ENCODE measurements at places on chromosomes 16 and 17.

DNA sequence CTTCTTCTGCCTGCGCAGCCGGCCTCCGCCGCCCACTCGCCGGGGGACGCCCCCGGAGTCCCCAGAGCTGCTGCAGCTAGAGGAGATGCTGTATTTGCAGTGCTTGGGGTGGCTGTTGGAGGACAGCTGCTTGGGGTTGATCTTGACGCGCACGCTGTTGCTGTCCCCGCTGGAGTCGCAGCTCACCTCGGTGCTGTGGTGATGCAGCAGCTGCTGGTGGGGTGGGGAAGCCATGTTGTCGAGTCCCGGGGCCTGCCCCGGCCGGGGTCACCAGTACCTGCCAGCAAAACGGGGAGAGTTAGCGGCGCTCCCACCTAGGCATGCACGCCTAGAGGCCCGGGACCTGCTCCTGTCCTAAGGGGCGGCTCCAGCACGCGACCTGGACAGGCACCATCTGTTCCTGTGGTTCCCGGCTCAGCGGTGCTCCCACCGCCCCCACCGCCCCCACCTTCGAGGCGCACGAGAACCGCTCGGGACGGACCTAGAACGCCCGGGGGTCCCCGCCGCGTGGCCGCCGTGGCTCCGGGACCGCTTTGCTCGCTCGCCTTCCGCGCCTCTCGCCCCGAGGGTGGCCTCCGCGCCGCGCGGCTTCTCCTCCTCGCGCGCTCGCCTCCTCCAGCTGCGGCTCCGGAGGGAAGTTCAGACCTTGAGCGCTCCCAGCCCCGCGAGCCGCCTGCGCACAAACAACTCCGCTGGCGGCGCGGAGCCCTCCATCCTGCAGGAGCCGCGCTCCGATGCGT lies 863 bp downstream of the ADCY9 start:
- DNase-seq, result peak; percentile 31

DNA sequence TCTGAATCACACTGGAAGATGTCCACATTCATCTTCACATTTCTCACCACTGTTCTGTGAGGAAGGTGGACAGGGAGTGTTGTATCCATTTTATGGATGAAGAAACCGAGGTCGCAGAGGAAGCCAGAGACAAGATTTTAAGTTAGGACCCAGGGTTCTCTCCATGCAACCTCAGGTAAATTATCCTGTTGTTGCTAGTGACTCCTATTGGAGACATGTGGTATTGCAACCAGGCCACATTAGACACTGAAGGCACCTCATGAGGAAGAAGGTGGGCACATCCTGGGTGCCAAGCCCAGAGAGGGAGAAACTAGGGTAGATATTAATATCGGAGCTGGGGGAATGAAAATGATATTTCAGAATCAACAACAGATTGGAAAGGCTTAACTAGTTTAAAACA lies 8.5 kb upstream of the WNT9B start:
- DNase-seq, result no peak

DNA sequence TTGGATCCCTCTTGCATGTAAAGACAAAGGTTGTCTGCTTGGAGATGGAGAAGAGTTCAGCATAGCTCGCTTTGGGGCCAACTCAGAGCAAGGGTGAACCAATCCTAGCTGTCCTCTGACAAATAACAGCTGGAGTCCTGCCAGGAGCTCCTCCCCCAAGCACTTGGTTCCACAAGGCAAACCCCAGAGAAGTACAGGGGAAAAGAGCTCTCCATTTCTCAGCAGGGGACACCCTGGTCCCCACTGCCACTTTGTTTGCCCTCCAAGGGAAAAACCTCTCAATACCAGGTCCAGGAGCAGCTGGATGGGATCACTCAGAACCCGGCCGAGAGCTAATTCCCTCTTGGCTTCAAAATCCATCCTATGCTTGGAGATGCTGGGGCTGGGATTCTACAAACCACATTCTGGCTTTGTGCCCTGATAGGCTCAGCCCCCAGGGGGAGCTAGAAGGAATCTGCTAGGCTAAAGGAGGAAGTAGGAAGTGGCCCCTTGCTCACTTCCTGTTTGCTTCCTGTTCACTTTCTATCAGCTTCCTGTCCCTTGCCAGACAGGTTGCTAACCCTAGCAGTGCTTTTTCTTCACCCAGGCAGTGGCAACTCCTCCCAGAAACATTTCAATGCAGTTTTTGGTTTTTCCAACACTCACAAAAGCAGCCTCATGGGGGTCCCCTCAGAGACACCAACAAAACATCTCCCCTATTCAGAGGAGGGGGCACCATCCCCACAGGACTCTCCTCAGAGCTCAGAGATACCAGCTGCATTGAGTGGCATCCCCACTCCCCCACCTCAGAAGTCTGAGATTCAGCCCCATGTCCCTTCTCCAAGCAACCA lies 30.7 kb downstream of the CDRT4 start:
- DNase-seq, result no peak

- no peak for DNase-seq
These were observed 278.8 kb upstream of the C16orf82 start for GRCh38 chr16:26787924-26788323.

DNA sequence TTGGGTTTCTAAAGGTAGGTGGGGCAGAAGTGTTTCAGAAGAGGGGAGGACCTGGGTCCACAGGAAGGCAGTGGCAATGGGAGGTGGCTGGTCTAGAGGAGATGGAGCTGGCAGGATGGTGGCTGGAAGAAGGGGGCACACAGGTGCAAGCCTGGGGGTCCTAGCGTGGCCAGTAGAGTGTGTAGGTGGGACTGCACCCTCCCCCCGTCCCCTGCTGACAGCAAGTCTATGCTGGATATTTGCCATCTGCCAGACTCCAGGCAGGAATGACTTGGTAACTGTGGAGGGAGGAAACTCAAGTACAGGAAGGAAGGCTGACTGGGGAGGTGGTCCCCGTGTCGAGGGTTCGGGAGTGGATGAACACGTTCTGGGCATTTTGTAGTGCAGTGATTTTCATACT lies 8.6 kb downstream of the MED9 start:
- no peak for DNase-seq

GRCh38 chr17:64007838-64008282 lies 9.7 kb downstream of the PRR29 start:
- DNase-seq, result no peak

DNA sequence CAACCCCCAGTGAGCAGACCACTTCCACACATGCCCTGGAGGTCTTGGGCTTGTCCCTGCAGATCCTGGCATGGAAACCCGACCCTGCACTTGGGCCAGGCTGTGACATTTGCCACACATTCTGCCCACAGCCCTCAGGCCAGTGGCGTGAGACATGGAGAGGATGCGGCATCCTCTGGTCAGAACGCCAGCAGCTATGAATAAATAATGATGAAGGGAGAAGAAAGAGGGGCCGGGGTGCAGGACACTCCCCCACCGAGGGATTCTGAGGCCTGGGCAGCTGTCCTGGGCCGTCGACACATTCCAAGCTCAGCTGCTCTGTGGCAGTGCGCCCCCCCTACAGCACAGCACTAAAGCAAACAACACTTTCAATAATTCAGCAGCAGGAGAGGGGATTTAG lies 148.8 kb downstream of the ENGASE start:
- no peak for DNase-seq

GRCh38 chr17:54372069-54372749 lies 528.4 kb upstream of the TOM1L1 start:
- DNase-seq, result no peak

DNA sequence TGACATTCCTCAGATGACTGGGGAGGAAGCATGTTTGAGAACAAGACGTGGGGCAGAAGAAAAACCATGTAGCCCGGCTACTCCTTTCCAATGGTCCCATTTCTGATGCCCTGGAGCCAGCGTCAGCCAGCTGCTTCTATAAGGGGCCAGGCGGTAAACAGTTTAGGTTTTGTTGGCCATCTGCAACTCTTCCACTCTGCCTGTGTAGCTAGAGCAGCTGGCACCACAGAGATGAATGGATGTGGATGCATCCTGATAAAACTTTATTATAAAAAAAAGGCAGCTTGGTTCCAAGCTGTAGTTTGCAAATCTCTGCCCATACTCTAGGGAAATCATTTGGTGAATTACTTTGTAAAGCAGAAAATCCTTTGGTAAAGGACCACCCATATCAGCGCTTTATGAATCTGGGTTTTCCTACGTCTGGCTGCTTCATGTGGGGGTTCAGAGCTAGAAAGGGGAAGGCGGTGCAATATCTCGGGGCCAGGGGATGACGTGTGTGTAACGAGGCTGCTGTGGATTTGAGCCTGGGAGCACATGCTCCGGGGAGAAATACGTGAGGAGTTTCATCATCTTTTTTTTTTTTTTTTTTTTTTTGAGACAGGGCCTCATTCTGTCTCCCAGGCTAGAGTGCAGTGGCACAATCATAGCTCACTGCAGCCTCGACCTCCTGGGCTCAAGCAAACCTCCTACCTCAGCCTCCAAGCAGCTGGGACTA lies 3.4 kb upstream of the SRL start:
- no peak for DNase-seq

DNA sequence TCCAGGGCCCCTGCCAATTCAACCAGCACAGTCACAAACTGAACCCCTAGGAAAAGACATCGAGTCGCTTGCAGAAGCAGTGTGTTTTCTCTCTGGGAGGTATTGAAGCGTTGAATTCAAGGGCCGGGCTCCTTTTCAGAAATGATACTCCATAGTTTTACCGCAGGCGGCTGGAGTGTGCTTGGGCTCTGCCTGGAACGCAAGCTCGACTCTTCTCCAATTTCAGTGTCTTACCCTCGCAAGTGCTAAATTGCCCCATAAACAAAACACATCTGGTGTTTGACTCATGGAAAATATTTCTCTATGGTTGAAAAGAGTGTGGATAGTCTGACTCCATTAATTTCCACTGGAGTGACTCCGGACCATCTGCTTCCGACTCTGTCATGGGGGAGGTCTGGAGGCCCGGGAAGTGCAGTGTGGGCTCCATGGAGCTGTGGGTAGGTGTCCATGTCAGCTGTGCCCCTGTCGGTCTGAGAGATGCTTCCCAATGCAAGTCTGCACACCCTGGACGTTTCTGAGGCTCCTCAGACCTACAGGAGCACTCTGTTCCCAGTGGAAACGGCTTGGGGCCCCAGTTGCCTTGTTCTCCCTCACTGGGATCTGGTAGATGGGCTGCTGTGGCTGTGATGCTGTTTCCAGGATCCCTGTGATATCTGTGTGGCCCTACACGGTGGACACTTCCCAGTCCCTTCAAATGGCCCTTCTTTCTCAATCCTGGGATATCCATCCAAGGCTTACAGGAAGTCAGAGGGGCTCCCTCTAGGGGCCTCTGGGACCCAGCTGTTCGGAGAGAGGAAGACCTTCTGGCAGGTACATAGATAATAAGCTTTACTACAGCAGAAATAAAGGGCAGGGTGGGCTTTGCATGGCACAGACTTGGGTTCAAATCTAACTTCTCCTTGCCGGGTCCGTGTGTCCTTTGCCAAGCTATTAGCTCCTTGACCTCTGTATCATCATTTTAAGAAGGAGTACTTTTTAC lies 119.8 kb upstream of the CDH13 start:
- no peak for DNase-seq

GRCh38 chr16:14109782-14110727 lies 38.9 kb downstream of the MRTFB start:
- DNase-seq, result no peak

- no peak for DNase-seq
These were observed 53.7 kb downstream of the RPH3AL start for GRCh38 chr17:298791-299450.

DNA sequence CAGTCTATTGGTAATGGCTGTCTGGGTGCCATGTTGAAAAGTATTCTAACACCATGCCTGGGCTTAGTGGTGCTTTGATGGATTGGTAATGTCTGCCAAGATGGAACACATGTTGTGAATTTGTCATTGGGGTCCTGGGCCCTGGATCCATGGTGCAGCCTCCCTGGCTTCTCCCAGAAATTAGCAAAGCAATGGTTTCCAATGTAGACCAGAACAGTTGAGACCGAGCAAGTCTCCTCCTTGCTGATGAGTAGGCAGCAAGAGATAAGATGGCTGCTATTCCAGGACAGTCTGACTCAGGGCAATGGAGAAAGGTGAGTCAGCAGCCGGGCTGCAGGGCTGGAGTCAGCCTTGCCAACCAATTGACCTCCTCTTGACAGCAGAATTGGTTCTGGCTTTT lies 30.8 kb downstream of the GPR139 start:
- DNase-seq, result no peak

- DNase-seq, result no peak
These were observed 198.4 kb upstream of the C17orf78 start for GRCh38 chr17:37177254-37177870.

DNA sequence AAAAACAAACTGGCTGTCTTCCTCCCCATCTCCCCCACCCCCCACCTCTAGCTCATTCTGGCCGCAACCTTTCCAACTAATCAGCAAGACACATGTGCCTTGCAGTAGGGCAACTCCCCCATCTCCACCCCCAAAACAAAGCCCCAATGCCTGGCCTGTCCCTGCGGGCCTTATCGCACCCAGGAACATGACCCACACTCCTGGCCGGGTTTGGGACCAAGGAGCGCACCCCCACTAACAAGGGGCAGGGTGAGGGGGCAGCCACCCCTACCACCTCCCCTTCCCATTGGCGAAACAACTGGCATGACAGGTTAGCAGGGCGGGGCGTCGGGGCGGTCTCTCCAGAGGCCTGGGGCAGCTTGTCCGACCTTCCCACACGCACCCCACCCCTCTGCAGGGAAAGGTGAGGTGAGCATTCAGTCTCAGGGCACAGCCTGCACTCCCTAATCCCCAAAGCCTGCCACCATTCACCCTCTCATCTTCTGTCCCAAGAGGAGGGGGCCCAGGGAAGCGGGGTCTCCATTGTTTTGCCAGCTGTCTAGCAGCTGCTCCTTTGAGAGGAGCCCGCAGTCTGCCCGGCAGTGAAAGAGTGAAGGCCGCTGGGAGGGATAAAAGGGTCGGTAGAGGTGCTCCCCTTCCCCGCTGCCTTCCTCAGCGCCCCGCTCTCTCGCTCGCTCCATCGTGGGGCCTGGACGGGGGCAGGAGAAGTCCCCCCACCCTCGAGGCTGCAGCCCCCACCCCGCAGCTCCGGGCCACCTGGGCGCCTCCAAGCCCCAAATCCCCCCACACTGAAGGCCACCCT lies 765 bp downstream of the MYO18A start:
- peak; percentile 64 for DNase-seq

DNA sequence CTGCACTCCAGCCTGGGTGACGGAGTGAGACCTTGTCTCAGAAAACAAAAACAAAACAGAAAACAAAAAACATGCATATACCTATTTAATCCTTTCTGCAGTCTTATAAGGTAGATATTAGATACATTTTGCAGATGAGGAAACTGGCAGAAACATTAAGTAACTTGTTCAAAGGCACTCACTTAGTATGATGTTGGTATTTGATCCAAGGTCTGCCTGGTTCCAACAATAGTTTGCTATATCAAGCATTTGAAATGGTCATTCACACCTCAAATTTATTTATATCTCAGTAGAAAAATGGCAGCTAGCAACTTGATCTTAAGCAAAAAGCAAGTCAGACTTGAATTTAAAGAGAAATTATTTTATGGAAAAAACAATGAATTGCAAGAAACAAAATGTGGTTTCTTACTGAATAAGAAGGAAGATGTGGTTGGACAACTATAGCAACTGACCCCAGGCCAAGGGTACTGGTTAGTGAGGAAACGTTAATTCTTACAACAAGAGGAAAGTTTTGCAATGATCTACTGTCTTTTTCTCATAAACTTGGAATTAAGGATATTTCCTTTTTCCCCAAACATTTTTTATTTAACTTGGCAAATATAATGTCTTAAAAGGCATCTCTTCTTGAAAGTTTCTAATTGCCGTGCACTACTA lies 19.7 kb downstream of the DHRS7B start:
- no peak for DNase-seq

- no peak for DNase-seq
These were observed 371.6 kb upstream of the MAF start for GRCh38 chr16:79972053-79972704.
